ENCODE measurements at places on chromosomes 7 and 10.

GRCh38 chr7:32564542-32564941 lies 69.3 kb downstream of the AVL9 start:
- no peak for DNase-seq

DNA sequence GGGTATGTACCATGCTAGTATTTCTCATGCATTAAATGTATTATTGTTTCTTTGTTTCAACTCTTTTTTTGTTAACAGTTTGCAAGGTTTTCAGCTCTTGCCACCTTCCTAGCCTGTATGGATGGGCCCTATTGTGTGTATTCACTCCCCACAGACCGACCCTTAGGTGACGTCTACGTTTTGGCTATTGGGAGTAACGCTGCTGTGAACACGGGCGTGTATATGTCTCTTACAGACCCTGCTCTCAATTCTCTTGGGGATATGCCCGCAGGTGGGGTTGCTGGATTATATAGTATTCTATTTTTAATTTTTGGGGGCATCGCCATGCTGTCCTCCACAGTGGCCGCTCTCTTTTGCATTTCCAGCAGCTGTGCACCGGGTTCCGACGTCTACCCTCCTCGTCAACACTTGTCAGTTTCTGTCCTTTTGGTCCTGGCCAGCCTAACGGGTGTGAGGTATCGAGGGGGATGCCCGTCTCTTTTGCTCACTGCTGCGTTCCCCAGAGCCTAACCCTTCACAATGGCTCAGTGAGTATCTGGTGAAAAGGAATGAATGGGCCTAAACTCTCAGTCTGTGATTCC lies 64.1 kb upstream of the GNA12 start:
- DNase-seq: no peak

- peak; percentile 83 for DNase-seq
These were observed 312.0 kb upstream of the ZMIZ1 start for GRCh38 chr10:78756604-78757343.

DNA sequence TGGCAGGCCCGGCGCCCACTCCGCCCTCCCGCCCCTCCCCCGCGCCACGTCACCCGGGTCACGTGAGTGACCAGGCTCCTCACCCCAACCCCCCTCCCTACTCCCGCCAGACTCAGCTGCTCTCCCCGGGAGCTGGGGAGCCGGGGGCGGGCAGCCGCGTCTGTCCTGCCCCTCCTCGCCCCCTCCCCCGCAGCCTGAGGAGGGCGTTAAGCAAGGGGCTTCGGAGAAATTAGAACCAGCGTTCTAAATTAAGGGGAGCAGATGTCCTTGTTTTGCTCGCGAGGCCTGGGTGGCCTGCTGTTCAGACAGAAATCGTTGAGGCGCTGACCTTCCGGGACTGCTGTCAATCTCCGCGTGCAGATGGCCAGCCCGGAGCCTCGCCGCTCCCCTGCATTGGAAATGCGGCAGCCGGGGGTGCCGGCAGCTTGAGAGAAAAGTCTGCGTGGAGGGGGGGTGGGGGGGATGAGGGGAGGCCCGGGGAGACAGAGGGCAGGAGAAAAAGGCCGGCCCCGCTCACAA lies 102.2 kb upstream of the ZNF438 start:
- no peak for DNase-seq

GRCh38 chr10:5533098-5533731 lies 8.5 kb downstream of the CALML3 start:
- DNase-seq: no peak

GRCh38 chr7:32957326-32958045 lies at the start of gene FKBP9:
Gene FKBP9 (plus strand): TSS chr7:32957440. CDS start chr7:32957574, 134 bp downstream.
- no peak for DNase-seq

DNA sequence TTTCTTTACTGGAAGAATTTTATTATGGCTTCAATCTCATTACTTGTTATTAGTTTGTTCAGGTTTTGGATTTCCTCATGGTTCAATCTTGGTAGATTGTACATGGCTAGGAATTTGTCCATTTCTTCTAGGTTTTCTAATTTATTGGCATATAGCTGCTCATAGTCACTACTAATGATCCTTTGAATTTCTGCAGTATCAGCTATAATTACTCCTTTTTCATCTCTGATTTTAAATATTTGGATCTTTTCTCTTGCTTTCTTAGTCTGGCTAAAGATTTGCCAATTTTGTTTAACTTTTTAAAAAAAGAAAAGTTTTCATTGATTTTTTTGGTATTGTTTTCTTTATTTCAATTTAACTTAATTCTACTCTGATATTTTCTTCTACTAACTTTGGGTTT lies 59.2 kb downstream of the SLC13A1 start:
- DNase-seq: no peak

DNA sequence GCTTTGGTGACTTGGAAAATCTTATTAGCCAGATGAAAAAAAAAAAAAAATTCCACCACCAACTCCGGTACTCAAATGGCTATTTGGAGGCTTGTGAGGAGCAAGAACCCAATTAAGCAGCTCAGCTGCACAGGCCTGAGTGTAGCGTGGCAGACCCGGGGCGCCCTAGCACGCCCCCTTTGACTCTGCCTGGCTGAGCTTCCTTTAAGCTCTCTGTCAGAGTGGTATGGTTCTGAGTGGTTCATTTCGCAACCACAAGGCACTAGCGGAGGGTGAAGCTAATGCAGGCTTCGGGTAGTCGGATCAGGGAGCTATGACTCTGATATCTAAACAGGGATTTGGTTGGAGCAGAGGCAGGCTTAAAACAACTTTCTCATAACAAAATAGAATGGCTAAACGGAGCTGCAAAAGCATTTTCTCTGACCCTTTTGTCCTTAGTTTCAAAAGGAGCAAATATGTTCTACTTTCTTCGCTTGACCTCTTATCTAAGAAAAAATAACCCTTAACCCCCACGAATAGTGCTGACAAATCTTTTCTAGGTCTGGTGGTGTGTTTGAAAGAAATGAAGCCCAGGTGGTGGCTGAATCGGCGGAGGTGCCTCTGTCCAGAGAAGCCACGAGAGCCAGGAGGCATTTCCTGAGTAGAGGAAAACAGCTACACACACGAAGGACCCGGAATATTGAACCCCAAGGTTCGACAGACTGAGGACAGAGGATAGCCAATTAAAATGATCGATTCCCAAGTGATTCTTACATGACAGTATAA lies 285.4 kb upstream of the GLI3 start:
- no peak for DNase-seq

DNA sequence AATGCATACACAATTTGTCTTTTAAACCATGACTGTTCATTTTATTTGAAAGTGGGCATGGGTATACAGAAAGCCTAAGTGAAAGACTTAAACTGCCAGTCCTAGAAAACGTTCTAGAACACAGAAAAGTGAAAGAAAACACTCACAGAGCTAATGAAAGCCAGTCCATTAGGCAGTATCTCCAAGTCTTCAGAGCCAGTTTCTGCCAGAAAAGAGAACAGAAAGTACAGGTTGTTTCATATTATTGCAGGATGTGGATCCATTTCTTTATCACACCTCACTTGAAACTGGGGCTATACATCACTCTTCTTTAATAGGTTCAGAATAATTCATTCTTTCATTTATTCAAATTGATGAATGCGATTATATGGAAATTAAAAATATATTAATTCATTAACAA lies 7.7 kb downstream of the PON1 start:
- DNase-seq: no peak

DNA sequence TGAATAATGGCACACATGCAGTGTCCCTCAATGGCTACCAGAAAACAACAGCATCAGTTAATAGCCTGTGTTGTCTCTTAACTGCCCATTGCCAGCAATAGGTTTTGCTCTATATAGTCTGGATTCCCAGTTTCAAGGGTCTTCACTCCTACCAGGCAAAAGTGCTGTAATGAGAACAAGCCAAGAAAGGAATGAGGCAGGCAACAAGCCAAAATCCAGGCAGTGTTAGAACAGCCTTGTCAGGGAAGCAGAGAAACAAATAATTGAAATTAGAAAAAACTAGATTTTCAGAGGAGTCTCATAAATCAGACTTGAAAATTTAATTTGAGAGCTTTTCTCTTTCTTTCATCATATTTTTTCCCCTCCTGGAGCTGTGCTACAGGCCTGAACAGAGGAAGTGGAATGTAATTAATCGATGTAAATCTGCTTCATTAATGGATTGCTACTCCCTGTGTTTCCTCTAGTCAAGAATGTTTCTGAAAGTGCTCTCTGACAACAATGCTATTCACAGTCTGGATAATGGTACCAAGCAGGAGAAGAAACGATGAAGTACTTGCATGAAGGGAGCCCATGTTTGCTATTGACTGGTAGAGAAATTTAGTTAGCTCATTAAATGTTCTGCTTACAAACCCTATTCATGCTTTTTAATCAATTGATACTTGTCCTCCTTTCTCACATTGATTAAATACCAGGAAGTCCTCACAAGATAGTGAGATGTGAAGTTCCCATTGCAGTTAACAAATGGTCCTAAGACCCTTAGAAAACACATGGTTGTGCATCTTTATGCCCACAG lies 202.0 kb upstream of the LRRTM3 start:
- no peak for DNase-seq

DNA sequence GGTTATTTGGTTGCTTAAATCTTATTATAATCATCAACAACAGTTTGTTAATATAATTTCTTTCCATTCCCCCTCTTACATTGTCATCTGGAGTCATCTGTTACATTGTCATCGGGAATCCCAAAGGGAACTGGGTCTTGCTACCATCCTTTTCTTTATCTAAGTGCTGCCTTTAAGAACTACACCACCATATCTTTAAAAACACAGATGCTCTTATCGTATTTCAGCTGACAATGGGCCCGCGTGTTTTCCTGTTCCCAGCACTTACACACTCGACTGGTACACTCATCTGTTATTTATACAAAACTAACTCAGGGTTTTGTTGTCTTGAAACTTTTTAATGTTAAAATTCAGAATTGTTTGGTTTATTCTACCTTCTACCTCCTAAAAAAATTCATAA lies 256.2 kb upstream of the MGMT start:
- no peak for DNase-seq

GRCh38 chr7:118214051-118214832 lies 10.3 kb upstream of the ANKRD7 start:
- no peak for DNase-seq

DNA sequence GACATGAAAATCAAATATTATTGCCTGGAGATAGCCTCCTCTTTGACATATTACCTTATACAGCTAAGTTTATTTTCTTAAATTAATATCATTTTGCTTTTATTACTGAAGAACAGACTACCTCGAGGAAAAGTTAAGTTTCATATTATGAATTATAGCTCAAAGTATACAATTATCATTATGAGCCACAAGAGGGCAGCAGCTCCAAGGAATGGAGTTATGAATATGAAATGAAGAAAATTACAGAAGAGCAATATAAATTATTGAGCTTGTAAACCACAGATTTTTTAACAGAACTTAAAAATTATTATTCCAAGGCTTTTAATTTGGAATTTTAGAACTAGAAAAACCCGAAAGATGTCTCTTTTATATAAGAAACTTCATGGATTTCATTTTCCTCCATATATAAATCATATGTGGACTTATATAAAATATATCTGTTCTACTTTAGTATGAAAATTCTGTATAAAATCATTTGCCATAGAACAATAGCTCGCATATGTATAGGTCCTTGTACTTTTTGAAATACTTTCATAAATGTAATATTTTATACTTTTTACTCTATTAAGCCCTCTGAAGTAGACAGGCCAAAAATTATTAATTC lies 40.1 kb downstream of the IQUB start:
- no peak for DNase-seq

DNA sequence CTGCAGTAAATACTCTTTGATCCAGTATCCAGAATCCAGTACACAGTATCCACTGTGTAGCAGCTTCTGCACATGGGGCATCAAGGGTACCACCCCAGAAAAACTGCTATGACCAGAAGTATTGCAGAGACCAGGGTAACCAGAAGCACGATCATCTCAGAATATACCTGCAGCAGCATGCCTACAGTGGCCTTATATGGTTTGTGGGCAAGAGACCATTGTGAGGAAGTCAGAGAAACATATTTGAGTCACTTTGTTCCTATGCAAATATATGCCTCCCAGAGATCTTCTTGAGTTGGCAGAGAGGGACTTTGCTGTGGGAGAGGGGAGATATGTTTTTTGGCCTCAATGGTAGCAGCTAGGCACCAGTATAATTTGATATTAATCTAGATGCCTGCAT lies 206.4 kb upstream of the LRRTM3 start:
- DNase-seq: no peak

DNA sequence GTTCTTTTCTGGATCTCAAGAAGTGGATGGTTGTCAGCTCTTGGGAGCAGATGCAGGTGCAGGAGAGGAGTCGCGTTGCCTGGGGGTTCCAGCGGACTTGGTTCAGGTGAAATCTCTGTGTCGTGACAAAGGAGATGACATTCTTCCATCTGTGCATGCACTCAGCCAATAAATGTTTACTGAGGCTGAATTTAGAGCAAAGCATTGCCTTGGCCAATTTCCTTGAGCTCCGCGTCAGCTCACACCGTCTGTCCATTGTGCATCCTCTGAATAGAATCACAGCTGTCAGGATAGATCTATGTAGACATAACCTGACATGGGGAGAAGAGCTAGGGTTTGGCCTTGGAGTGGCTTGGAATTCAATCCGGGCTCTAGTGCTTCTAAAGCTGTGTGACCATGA lies 343.7 kb downstream of the GLRX3 start:
- no peak for DNase-seq
